Cardiac fibroblast (primary cell): ENCODE measurements at places on chromosomes 11 and 22.
A peak's percentile ranks its signal among the peaks of the same experiment; 100 is the strongest.

- no peak for DNase-seq
Measured at GRCh38 chr11:119478711-119479285, 55.8 kb upstream of the THY1 start.

GRCh38 chr11:57417056-57417455 lies 9.9 kb downstream of the SLC43A3 start:
- peak; percentile 89 for DNase-seq

DNA sequence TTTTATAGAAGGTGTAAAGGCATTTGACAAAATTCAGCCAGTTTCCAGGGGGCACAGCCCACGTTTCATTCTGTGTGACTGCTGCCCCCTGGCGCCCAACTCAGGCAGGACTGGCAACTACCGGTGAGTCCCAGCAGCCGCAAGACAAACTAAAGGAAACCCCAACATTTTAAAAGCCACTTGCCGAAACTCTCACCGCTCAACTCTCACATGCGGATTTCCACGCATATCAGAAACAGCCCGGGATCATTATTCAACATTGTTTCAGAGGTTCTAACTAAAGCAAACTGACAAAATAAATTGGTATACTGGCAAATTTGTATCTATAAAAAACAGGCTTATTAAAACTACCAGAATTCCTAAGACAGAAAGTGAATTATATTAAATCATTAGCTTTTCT lies 48.2 kb downstream of the MORC2 start:
- peak; percentile 75 for DNase-seq

DNA sequence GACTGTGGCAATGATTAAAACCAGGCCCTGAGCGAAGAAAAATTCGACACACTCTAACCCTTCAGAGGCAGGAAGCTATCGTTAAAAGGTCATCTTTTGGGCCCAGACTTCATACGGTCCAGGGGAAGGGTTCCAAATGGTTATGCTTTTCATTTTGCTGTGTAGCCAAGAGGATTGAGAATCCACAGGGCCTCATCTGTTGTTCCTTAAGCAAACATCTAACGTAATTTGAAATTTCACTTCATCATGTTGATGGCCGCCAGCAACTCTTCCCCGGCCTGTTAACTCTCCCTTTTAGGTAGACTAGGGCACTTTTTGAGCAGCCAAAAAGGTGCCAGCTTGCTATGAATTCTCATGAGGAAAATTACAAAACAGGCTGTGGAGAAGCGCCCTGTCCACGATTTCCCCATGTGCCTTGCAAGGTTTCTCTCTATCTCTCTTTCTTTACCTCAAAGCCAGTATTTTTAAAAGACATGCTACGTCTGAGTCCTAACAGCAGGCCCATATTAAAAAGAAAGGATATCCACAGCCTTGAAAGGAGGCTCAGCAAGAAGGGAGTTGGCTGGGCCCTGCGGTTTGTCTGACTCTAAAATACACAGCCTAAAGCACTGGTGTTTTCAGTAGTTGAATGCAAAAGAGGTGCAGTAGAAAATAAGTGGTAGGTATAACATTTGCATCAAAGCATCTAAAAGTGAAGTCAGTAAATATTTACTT lies 356.3 kb upstream of the NARS2 start:
- DNase-seq: no peak

DNA sequence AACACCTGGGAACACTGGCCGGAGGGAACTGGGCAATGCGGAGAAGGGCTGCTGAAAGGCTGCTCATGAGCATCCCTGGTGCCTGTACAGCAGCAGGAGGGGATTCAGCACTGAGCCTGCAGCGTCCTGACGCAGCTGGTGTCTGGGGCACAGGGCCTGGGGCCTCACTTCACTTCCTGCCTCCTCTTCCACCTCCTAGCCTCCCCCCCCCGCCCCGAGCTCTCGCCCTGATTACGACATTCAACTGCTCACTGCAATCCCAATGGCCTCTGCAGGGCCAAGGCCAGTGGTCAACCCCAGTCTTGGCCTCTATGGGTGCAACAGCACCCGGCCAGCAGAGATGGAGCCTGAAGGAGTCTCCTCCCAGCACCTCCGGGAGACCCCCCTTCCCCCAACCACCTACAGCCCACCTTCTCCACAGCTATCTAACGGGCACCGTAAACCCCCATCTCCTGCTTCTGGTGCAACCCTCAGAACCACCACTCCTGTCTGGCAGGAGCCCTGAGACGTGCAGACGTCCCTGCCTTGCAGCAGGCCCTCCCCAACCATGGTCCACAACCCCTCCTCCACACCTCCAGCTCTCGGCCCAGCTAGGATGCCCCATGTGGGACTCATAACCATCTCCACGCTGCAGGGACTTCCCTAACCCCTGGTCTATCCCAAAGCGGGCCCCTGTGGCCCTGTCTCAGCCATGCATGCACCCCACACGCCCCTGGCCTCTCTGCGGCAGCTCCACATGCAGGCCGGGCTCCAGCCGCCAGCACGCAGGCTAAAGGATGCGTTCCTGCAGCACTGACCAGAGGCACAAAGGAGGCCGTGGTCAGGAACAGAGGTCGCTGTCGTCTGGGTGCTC lies 38.2 kb downstream of the BRD1 start:
- DNase-seq: peak; percentile 65

DNA sequence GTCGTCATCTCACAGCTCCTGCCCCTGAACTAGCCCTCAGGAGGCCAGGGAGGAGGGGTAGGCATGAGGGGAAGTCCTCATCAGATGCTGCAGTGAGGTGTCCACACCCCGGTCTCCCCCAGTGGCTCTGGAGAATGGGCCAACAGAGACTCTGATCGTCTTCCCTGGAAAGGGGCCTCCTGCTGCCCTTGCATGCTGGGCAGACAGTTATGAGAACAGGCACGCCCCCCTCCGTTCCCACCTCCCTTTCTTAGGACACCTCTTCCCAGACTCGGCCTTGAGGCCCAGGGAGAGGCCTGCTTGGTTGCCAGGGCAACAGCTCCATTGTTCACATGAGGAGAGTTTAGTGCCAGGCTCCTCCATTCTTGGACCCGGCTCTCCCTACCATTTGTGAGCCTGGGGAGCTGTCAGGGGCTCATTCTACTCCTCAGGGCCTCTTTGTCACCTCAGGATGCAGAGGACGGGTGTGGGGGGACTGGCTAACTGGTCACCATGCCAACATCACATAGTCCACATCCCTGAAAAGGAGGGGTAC lies 157.7 kb downstream of the TTC17 start:
- DNase-seq: no peak

- DNase-seq: no peak
Measured at GRCh38 chr22:41398921-41399320, 17.2 kb downstream of the TEF start.

- no peak for DNase-seq
Measured at GRCh38 chr11:1567721-1568100, 4.4 kb downstream of the DUSP8 start.
